ENCODE measurements at places on chromosomes 11 and 22.

- no peak for DNase-seq
Measured at GRCh38 chr11:69368119-69368880, 74.3 kb downstream of the MYEOV start.

- DNase-seq = no peak
Measured at GRCh38 chr11:108571001-108571400, 22.6 kb downstream of the EXPH5 start.

DNA sequence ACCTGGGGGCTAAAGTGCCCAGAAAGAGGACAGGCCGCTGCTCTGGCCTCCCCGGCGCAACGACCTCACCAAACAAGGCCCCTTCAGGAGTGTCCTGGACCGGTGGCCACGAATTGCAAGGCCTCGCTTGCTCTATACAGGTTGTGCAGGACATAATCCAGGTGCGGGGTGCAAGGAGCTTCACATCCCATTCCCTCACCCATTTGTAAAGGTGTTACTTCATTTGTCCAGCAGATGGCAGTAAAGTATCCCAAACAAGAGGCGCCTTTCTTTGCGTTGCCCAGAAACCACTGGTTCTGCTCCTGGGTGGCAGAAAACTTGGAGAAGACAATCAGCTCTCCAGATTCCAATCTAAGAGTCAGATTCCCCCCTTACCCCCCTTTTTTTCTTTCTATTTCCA, 35.9 kb upstream of the PRDM11 start:
- DNase-seq = no peak

DNA sequence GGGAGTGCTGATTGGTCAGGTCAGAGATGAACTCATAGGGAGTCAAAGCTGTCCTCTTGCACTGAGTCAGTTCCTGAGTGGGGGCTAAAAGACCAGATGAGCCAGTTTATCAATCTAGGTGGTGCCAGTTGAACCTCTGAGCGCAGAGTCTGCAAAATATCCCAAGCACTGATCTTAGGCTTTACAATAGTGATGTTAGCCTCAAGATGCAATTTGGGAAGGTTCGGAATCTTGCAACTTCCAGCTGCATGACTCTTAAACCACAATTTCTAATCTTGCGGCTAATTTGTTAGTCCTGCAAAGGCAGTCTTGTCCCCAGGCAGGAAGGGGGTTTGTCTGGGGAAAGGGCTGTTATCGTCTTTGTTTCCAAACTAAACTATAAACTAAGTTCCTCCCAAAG, 92.3 kb upstream of the PARVA start:
- no peak for DNase-seq

GRCh38 chr22:28977060-28977459, 84.6 kb downstream of the C22orf31 start:
- DNase-seq = no peak

DNA sequence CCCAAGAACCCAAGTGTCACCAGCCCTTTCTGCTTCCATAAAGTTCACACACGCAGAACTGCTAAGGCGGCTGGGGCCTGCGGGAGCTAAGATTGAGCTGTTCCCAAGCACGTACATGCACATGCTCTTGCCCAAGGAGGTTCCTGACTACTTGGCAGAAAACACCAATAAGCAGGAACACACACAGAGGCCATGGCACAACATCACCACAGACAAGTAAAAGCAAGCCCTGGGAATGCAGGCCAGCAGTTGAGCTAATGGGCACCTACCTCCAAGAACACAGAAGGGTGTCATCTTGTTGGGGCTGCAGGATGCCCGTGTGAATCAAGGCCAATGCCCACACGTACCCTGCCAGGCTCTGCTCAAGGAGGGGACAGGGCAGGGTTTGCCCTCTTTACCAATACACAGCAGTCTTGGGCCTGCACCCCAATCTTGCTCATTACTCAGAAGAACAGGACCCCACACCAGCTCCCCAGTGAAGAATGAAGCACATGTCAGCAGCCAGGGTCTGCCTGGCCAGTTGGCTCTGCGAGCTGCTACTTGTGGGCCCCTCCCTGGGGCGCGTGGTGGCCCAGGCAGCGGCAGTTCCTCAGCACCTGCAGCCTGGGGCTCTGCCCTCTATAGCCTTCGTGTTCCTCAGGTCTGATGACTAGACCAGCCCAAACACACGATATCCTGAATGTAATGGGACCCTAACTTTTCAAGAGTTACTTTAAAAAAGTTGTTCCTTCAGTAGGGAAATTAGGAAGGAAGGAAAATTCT, 32.3 kb upstream of the CYP2D6 start:
- no peak for DNase-seq

DNA sequence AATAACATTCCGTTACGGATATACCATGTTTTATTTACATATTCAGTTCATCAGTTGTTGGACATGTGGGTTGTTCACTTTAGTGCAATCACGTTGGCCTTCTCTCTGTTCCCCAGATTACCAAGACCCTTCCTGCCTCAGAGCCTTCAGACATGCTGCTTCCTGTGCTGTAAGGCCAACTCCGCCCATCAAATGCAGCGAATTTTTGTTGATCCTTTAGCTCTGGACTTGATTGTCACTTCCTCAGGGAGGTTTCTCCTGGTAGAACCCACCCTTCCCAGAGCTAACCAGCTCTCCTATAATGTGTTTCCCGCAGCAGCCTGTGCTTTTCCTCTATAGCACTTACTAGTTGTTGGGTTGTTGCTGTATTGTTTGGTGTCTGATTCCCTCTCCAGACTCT, 39.4 kb downstream of the SWAP70 start:
- DNase-seq = no peak

All from Panc1 (cell line).